GM13976 (cell line): ENCODE measurements at places on chromosomes 5 and 9.

- DNase-seq: no peak
Observed at GRCh38 chr5:175714479-175715085, 56.7 kb downstream of the HRH2 start.

DNA sequence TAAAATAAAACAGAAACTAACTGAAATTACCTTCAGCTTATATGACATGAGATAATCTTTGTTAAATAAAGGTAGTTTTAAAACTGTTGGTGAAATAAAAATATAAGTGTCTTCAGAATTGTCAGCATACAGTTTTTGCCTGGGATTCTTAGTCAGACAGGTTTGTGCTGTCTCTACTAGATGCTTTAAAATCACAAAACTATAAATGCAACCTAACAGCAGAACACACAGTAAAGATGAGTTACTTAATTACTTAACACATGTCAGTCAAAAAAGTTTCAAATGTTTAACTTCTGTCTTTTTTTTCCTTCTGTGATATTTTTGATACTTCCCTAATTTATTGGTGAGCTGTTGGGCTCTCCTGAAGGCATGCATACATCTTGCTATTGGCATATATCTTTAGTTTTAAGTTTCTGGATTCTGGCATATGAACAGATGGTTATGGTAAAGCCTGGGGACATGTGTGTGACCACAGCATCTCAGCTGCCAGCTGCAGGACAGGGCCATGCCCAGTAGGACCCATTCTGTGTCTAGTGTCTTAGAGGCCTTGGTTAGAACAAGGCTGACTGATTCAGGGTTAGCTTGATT lies 231.1 kb upstream of the NUDT12 start:
- DNase-seq: no peak

DNA sequence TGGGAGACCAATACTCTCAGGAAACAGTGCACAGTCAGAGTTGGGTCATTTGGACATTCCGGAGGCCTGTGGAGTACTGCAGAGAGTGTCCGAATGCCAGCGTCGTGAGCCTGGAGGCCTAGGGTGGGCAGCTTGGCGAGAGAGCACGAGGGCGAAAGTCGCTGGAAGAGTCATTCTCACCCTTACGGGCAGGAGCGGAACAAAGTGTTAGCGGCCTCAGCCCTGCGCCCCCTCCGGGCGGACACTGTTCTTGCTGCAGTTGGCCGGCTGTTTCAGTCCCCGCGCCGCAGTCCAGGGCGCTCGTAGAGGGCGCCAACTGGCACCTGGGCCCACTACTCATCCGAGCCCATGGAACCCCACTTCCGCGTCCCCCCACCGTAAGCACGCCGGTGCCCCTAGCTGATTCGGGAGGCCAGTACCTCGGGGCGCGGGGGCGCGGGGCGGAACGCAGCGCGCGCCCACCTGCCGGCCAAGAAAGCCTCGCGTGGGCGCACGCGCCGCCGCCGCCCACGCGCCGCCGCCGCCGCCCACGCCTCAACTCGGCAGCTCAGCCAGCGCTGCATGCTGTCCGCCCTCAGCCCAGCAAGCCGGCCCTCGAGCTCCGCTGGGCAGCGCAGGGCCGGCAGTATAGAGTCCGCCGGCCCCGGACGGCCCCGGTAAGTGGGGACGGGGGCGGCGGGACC lies 99.7 kb upstream of the CCL21 start:
- no peak for DNase-seq

GRCh38 chr9:122226758-122227574 lies 1.8 kb downstream of the LHX6 start:
- DNase-seq: peak; percentile 31

DNA sequence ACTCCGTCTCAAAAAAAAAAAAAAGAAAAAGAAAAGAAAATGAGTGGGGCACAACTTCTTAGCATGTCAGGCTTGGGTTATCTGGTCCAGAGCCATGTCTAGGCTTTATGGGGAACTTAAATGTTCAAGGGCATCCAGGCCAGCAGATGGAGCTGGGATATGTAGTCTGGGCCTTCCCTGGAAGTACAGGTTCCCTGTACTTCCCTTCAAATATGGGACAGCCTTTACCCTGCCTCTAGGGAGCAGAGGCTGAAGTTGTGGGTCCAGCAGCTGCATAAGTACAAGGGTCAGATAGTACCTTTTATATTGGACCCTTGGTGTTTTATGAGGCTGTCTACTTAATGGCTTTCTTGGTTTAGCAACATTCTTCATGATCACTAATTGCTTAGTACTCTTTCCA lies 42.1 kb downstream of the FAF2 start:
- no peak for DNase-seq

- DNase-seq: no peak
Observed at GRCh38 chr5:34831303-34831702, 7.7 kb upstream of the TTC23L start.

DNA sequence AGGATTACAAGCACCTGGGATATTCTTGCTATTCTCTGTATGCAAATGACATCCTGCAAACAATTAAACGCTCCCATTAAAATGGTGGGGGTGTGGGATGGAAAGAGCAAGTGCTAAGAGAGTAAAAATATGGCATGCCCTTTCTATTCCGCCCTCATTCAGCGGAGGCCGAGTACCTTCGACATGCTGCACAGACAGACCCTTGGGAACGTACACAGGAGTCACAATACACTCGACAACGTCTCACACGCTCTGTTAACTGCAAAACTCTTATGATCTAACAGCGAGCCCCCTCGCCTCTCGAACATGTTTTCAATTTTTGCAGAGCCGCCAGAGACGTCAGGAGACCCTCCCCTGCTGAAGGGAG lies 322.2 kb downstream of the CEMIP2 start:
- DNase-seq: no peak

GRCh38 chr5:58718269-58718978 lies 135.5 kb downstream of the RAB3C start:
- DNase-seq: no peak

GRCh38 chr5:10160241-10160640 lies 89.4 kb downstream of the ATPSCKMT start:
- no peak for DNase-seq

DNA sequence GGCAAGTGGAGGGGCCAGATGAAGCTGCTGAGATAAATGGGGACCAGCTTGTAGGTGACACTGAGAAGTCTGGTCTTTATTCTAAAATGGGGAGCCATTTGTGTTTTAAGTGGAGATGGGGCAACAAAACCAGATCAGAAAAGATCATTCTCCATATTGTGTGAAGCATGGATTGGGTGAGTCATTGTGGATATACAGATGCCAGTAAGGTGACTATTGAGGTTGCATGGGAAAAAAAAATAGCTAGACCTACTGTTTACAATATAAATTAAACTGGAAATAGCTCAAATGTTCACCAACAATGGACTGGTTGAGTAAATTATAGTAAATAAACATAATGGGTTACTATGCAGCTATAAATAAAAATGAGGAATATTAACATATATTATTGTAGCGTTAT lies 5.4 kb upstream of the MAP1B start:
- no peak for DNase-seq

- no peak for DNase-seq
Observed at GRCh38 chr5:178382754-178383164, 150.2 kb upstream of the PHYKPL start.

GRCh38 chr5:149265597-149265996 lies 6.1 kb upstream of the AFAP1L1 start:
- no peak for DNase-seq

- DNase-seq: no peak
Observed at GRCh38 chr5:158731014-158731413, 368.7 kb downstream of the EBF1 start.
